H9 (cell line): ENCODE measurements at places on chromosomes 11 and 22. TPM values are rescaled to one million over a fixed set of nuclear protein-coding genes. Genes with fewer than 3 reads are reported as not detected.

The ZW10 gene
- 23.6 and 26.0 TPM in 2 replicates for total RNA-seq

DNA sequence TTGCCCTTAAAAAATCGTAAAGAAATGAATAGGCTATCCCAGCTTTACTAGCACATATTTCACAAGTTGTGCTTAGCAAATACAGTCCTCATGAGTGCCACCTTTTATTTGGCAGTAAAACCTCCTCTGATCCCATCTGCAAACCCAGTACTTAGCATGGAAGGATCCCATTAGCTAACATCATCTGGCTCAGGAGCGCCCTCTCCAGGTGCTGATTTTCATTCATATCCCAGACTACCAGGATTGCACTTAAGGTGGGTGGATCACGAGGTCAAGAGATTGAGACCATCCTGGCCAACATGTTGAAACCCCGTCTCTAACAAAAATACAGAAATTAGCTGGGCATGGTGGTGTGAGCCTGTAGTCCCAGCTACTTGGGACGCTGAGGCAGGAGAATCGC, 76.1 kb upstream of the PAX6 start:
- no peak overlapping the region for H3K4me3 ChIP-seq
- DNase-seq, result peak; percentile 63
- H3K27me3 ChIP-seq, result no peaks in the 10 kb centered on the region; the same call in 1 of the 2 replicates
- H3K36me3 ChIP-seq, result no peaks in the 10 kb centered on the region
- H3K27ac ChIP-seq, result no peak overlapping the region
- peaks cover 7% of the 10 kb centered on the region for H3K4me1 ChIP-seq

GRCh38 chr11:16737818-16738192, 642 bp upstream of the C11orf58 start:
- peak overlapping the region; percentile 64 for H3K27ac ChIP-seq
- no peaks in the 10 kb centered on the region for H3K27me3 ChIP-seq
- DNase-seq, result no peak
- no peak overlapping the region for H3K4me3 ChIP-seq
- peaks cover 13% of the 10 kb centered on the region; the same call in 2 of the 3 replicates for H3K36me3 ChIP-seq
- no peaks in the 10 kb centered on the region; the same call in 1 of the 2 replicates for H3K4me1 ChIP-seq

DNA sequence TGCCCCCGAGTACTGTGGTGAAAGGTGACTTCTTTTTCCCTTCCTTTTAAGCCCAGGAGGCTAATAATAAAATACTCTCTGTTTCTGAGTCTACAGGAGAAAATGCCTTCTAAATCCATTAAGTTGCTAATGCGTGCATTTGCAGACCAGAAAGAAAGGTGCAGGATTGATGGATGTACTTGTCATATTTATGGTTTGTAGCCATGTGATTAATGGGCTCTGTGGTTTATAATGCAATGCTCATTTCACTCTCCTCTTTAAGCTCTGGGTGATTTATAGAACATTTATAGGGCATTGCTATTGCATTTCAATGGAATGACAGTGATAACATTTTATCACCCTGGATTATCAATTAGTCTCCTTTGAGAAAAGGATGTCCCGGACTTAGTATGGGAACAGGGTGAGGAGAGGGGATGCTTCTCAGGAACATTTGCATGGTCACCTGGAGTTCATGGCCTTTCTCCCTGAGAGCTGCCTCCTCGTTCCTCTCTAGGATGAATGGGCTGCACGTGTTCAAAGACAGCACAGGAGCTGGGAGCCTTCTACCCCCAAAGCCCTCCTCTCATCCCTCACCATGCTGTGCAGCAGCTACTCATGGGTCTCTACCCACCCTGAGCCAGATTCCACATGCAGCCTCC, 82.8 kb upstream of the HMGXB4 start:
- H3K4me1 ChIP-seq, result no peaks in the 10 kb centered on the region; the same call in 1 of the 2 replicates
- DNase-seq, result no peak
- H3K4me3 ChIP-seq, result no peak overlapping the region
- H3K27ac ChIP-seq, result no peak overlapping the region

The UPK3A gene
- not detected in 2 replicates for total RNA-seq

DNA sequence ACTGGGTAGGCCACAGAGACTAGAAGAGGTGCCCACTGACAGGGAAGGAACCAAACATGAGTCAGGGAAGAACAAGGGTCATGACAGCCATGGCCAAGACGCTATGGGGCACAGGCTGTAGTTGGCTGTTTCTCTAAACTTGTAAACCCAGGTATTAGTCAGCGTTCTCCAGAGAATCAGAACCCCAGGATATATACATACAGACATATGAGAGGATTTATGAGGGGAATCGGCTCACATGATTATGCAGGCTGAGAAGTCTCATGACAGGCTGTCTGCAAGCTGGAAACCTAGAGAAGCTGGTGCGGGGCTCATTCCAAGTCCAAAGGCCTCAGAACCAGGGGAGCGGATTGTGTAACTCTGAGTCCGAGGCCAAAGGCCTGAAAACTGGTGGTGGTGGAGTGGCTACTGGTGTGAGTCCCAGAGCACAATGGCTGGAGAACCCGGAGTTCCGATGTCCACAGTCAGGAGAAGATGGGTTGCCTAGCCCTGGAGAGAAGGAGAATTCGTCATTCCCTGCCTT, 29.7 kb upstream of the CD81 start:
- H3K4me1 ChIP-seq, result no peaks in the 10 kb centered on the region
- DNase-seq, result no peak
- no peak overlapping the region for H3K27ac ChIP-seq
